Muscle of back (tissue), 13 donors: ENCODE measurements at places on chromosomes 6 and 20. TPM values are rescaled to one million over a fixed set of nuclear protein-coding genes. Genes with fewer than 3 reads are reported as not detected.

PRSS35 gene
- polyA plus RNA-seq = 81.3 TPM

C6orf58 gene
- 1.4 TPM for polyA plus RNA-seq

CCN6 gene
- polyA plus RNA-seq = 0.33 TPM

C20orf96 gene
- polyA plus RNA-seq = 11.3 TPM

ULBP3 gene
- 1.7 TPM for polyA plus RNA-seq

GPSM3 gene
- 8.1 TPM for polyA plus RNA-seq

LST1 gene
- 6.6 TPM for polyA plus RNA-seq

SPACA1 gene
- polyA plus RNA-seq = not detected

CAPN11 gene
- polyA plus RNA-seq = 0.45 TPM

OVOL2 gene
- polyA plus RNA-seq = not detected

IMPG1 gene
- 0.82 TPM for polyA plus RNA-seq

MEP1A gene
- not detected for polyA plus RNA-seq

RAB44 gene
- 0.08 TPM for polyA plus RNA-seq

SUMO4 gene
- 0.39 TPM for polyA plus RNA-seq

ENPP1 gene
- polyA plus RNA-seq = 15.0 TPM

SYNGAP1 gene
- polyA plus RNA-seq = 19.1 TPM

PIGU gene
- polyA plus RNA-seq = 20.4 TPM

RCAN2 gene
- polyA plus RNA-seq = 6.6 TPM

TNFRSF6B gene
- polyA plus RNA-seq = 0.88 TPM

NOX3 gene
- not detected for polyA plus RNA-seq

CEP43 gene
- polyA plus RNA-seq = 17.9 TPM

GRIK2 gene
- 1.6 TPM for polyA plus RNA-seq

DUSP15 gene
- polyA plus RNA-seq = 1.2 TPM

SAMD10 gene
- polyA plus RNA-seq = 3.2 TPM
